ENCODE measurements at places on chromosomes 1 and 21.

- no peak for DNase-seq
Observed at GRCh38 chr1:19369396-19370090, 57.4 kb downstream of the SLC66A1 start.

GRCh38 chr1:225155555-225155954, 226.1 kb downstream of the DNAH14 start:
- no peak for DNase-seq

GRCh38 chr1:228149406-228150119, at the start of gene GJC2:
Gene GJC2 (plus strand): TSS chr1:228149930. CDS start chr1:228157759, 7,829 bp downstream.
- DNase-seq = no peak

DNA sequence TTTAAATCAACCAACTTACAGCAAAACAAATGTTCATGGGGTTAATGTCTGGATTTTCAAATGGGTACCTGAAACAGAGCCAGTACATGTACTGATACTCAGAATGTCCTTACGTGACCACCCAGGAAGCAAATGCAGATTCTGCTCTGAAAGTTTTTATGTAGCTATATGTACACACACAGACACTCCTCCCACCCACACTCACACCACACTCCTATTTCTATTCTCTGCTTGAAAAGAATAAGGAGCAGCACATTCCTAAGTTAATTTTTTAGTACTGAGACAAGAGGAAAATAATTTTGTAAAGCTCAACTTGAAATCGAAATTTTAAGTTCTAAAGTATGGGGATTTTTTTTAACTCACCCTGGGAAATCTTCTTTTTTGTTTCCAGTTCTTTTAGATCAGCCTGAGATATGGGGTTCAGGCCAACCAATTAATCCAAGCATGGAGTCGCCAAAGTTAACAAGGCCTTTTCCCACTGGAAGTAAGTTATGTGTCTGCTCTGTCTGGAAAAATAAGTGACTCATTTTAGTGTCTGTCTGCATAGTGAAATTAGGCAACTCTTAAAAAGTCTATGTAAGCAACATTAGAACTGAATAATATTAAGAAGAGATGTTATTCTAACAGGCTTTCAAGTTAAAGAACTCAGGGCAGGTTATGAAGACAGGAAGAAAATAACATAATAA, 75.5 kb upstream of the DYNLT5 start:
- DNase-seq = peak; percentile 19

GRCh38 chr1:20366463-20367115, 75.9 kb downstream of the VWA5B1 start:
- DNase-seq = no peak

GRCh38 chr1:227225715-227226346, 92.5 kb downstream of the CDC42BPA start:
- DNase-seq = peak; percentile 29

- DNase-seq = no peak
Observed at GRCh38 chr21:32020564-32020963, 147.7 kb downstream of the HUNK start.

DNA sequence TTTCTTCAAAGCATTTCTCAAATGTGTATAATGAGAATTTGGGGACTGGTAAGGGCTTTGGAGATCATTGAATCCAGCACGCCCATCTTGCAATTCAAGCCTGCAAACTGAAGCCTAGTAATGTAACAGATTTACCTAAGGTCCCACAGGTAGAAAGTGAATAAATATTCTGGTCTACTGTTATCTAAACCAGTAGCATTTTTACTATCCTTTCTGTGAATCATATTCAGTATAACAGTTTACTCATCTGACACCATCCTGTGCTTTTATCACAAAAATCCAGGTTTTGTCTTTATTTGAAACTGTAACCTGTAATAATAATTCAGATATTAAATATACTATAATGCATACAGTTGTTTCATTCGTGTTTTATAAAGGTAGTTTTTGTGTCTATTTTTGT, 17.4 kb downstream of the KCNA3 start:
- DNase-seq = no peak

DNA sequence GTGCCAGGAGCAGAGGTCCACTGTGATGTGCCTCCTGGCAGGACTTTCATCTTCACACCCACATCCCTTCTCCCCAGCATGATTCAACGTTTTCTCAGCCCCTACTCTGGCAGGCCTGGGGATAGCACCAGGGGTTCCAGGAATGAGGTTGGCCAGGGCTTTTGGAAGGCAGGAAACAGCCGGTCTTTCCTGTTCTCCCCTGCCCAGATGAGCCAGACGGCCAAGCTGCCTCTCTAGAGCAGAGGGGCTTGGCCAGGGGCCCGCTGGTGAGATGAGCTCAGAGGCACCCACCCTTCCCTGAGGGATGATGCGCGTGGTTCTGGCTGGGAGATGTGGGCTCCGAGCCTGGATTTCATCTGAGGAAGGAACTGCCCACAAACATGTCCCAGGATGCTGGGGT, 4.3 kb upstream of the MFAP2 start:
- peak; percentile 47 for DNase-seq

- DNase-seq = no peak
Observed at GRCh38 chr1:226643611-226644540, 95.2 kb downstream of the ITPKB start.

GRCh38 chr21:46634966-46635323, 529 bp upstream of the PRMT2 start:
- DNase-seq = peak; percentile 52

DNA sequence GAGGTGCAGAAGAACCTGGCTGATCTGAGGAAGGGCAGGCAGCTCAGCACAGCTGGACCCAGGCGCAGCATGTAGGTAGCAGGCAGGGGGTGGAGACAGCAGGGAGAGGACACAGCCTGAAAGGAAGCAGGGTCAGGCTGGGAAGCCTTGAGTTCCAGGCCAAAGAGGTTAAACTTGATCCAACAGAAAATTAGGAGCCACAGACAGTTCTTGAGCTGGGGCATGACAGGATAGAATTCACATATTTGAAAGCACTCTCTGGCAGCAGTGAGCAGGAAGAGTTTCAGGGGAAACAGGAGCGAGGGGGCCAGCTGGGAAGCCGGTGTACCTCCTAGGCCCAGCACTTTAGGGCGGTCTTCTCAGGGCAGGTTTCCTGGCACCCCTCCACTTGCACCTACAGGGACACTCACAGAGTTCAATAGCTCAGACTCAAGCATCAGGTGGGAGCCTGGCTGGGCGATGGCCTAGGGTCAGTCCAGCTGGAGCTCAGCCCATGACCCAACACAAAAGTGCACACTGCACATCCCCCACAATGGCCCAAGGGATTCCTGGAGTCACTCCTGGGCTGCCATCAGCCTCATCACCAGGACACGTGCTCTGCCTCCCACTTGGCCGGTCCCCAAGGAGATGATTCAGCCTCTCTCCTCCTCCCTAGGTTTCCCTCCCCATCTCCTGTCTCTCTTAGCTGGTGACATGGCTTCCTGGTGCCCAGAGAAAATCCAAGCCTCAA, 22.7 kb downstream of the MATN1 start:
- DNase-seq = no peak

DNA sequence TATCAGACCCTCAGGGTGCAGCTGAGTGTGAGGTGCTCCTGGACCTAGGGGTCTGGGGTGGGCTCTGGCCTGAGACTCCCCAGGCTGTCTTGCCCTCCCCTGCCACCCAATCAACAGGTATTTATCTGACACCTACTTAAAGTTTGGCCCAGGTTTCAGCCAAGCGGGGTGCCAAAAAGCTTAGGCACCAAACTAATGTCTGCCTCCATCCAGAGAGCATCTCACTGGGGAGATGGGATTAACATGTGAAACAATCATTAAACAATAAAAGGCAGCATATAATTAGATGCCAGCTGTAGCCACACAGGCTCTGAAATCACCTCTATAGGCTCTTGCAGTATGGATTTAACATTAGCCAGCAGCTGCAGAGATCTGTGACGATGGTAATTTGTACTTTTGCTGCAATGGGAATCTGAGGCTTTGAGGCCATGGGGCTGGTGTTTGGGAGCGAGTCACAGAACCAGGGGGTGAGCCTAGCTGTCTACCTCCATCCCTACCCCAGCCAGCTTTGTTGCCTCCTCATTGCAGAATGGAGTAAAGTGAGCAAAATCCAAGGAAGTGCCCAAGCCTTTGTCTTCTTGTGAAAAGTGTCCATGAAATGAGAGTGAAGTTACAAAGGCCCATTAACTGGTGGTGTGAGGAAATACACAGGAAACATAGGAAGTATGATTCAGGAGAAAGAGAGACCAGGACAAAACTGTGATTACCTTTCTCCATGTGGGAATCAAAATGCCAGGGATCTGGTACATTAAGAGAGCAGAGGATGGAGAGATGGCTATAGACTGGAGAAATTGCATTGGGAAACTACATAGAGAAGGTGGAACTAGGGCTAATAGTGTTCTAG, 36.1 kb downstream of the EIF2D start:
- DNase-seq = no peak

GRCh38 chr1:62448221-62448933, 11.5 kb downstream of the USP1 start:
- DNase-seq = no peak

DNA sequence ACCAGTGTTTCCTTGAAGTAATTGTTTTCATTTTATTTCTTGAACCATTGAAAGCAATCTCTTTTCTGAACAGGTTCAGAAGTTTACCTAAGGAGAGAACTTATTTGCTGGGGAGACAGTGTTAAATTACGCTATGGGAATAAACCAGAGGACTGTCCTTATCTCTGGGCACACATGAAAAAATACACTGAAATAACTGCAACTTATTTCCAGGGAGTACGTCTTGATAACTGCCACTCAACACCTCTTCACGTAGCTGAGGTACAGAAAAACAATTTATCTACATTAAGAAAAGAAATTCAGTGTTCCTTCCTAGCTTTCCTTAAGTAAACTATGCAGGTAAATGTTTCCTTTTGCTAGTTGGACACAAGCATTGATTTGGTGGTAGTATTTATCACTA, 27.4 kb downstream of the AGL start:
- no peak for DNase-seq

DNA sequence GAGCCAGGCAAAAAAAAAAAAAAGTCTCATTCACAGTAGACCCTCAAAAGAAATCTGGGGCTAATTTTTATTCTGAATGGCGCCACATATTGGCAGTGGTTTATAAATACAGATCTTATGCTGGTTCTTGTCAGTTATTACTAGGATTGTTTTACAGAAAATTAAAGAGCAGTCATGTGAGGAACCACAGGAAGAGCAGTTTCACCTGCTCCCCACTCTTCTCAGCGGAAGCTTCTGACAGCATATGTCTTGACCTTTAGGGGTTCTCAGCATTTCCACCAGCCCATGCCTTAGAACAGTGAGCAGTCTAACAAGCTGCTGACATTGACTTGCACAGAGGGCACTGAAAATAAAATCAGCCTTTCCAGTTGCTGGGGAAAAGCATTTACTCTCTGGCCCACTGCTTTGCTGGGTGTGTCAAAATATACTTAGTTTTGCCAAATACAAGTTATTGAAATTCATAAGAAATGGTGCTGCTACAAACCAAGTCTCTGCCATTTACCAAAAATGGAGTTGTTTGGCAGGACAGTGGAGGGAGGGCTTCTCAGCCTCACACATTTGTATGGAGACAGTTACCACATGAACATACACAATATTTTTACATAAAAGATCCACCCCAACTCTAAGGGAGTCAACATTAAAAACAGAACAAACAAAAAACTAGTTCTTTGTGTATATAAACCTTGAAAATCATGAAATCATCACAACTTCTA, 144.2 kb downstream of the SYT2 start:
- DNase-seq = no peak
